ENCODE measurements at places on chromosomes 7 and 10. TPM values are rescaled to one million over a fixed set of nuclear protein-coding genes. Genes with fewer than 3 reads are reported as not detected.

DNA sequence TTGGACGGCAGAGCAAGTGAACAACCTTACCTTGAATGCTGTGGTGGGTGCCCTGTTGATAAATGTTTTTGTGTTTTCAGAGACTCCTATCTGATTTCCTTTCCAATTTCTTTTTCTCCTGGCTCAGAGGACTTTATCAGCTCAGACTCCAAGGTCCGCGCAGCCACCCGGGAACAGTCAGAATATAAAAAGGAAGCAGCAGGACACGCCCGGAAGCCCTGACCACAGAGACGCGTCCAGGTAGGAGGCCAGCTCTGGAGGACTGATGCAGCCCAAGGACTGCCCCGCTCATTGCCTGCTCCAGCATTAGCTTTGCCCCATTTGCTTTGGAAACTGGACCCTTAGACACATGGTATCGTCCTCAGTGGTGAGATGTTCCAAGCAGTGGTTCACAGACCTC lies 61.3 kb downstream of the TACC2 start:
- H3K27ac ChIP-seq, result peak overlapping the region; percentile 58
- no peaks in the 10 kb centered on the region for H3K4me1 ChIP-seq
- DNase-seq, result no peak
- H3K36me3 ChIP-seq, result no peaks in the 10 kb centered on the region

DNA sequence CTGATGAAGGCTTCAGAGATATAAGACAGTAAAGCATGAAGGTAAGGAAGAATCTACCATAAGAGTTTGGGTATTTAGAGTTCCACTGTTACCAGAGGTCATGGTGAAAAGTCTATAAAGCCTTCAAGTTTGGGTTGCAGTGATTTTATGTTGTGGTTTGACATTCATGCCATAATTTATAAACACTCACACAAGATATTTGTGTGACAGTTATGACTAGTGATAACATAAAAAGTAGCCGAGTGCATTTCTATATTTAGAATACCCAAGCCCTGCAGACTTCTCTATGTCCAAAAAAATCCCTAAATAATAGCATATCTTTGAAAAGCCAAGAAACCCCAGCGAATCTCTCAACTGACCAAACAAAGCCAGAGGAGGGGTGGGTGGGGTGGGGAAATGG lies 229.9 kb downstream of the CXCL12 start:
- no peaks in the 10 kb centered on the region for H3K36me3 ChIP-seq
- H3K27ac ChIP-seq, result no peak overlapping the region
- H3K4me3 ChIP-seq, result no peak overlapping the region
- no peak for DNase-seq

DNA sequence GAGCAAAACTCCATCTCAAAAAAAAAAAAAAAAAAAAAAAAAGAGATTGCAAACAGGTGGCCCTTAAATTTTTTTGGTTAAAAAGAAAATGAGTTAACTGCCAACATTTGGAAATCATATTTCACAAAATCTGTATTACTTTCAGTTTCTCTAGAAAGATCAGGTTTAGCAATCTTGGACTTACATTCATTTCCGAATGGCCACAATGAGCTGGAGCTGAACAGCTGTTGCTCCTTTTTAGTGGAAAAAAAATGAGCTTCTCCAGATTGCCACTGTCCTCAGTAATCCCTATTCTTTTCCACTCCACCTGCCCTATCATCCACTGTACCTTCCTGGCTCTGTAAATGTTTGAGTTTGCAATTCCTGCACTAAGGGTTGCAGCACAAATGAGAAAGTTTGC lies 43.6 kb downstream of the RAB11FIP2 start:
- no peaks in the 10 kb centered on the region for H3K4me1 ChIP-seq
- no peaks in the 10 kb centered on the region for H3K36me3 ChIP-seq
- no peak overlapping the region for H3K27ac ChIP-seq
- no peaks in the 10 kb centered on the region for H3K27me3 ChIP-seq

DNA sequence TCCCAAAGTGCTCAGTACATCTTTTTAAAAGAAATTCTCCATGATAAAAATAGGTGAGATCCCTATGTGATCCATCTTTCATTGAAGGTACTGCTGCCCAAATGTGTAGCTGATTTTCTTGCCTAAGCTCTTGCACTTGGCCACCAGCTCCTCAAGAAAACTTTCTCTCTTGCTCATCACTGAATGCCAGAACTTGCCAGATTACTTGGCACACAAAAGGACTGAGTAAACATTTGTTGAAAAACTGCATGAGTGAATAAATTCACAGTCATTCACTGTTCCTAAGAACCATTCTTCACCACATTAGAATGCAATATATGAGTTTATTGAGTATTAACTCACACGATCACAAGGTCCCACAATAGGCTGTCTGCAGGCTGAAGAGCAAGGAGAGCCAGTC lies 99.9 kb downstream of the TRIL start:
- H3K4me1 ChIP-seq, result peaks cover 11% of the 10 kb centered on the region
- DNase-seq, result no peak
- no peak overlapping the region for H3K27ac ChIP-seq
- H3K27me3 ChIP-seq, result no peaks in the 10 kb centered on the region

The COL28A1 gene
- 3.5 TPM for polyA plus RNA-seq

DNA sequence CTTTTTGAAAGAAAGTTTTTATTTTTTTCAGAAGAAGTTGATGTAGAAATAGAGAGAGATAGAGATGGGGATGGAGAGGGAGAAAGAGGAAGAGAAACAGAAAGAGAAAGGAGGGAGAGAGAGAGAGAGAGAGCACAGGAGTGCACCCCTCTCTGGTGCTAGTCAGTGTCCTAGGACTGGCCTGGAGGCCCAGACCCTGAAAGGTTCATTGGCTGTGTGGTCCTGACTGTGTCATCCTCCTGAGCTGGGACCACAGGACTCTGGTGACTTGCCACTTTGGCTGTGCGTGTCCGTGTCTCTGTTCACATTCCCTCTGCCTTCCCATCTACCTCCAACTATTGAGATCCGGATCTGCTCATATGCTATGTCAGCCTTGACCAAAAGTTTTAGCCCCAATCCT lies 62.1 kb upstream of the SHH start:
- no peaks in the 10 kb centered on the region for H3K27me3 ChIP-seq

DNA sequence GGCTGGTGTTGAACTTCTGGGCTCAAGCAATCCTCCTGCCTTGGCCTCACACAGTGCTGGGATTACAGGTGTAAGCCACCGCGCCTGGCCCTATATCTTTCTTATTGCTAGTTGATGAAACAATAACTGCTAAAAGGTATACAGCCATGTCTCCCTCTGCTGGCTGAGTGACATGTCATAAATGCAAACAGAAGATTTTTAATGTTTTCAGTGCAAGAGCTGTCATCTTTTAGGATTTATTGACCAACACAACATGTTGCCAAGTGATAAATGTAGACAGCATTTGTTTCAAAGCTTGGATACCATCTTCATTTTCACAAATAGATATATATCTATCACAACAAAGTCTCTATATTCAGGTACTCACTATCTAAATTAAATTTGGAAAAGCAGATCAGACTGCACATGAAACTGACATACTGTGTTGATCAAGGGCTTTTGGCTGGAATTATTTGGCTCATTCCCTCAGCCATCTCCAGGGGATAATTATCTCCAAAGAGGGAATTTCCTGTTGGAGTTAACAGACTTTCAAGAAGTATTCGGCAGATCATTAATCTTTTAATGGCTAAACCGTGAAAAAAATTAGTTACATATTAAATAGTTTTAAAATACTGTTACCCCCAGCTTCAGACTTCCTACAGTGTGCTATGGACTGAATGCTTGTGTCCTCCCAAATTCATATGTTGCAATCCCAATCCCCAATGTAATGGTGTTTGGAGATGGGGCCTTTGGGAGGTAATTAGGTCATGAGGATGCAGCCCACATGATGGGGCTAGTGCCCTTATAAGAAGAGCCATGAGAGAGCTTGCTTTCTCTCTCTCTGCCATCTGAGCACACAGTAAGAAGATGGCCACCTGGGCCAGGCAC lies 41.3 kb upstream of the SRPK2 start:
- no peaks in the 10 kb centered on the region for H3K27me3 ChIP-seq
- no peaks in the 10 kb centered on the region for H3K36me3 ChIP-seq
- H3K27ac ChIP-seq, result no peak overlapping the region
- H3K4me3 ChIP-seq, result no peak overlapping the region
- H3K4me1 ChIP-seq, result no peaks in the 10 kb centered on the region

The GALNT17 gene
- polyA plus RNA-seq, result 1.8 TPM

- no peaks in the 10 kb centered on the region for H3K36me3 ChIP-seq
- DNase-seq, result no peak
- no peaks in the 10 kb centered on the region for H3K4me1 ChIP-seq
- H3K4me3 ChIP-seq, result no peak overlapping the region
These were observed 2.3 kb upstream of the HOXA13 start for GRCh38 chr7:27202018-27202861.

DNA sequence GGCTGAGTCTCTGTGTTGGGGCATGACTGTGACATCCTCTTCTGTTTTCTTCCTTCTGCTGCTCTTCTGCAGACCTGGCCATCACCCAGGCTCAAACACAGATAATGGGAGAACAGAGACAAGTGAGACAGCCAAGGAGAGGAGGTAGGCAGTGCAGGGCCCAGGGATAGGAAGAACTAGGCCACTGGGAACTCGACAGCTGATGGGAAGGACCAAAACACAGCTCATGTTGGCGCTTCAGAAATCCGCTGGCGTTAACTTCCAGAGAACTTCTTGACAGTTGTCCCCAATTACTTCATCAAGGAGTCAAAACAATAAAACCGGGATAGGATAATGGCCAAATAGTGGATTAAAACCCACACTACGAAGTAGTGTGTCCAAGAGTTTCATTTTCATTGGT lies 97.0 kb upstream of the PALS2 start:
- no peaks in the 10 kb centered on the region for H3K27me3 ChIP-seq
- no peaks in the 10 kb centered on the region for H3K36me3 ChIP-seq
- H3K27ac ChIP-seq, result no peak overlapping the region
- no peak for DNase-seq

The C1QL3 gene
- polyA plus RNA-seq, result not detected

The FZD8 gene
- 0.92 TPM for polyA plus RNA-seq

The CHN2 gene
- polyA plus RNA-seq, result 21.0 TPM

The BRAT1 gene
- polyA plus RNA-seq, result 11.3 TPM

- no peak overlapping the region for H3K4me3 ChIP-seq
- peak overlapping the region; percentile 39 for H3K27ac ChIP-seq
- H3K27me3 ChIP-seq, result no peaks in the 10 kb centered on the region
- no peaks in the 10 kb centered on the region for H3K4me1 ChIP-seq
These were observed 50.2 kb upstream of the PODXL start for GRCh38 chr7:131606346-131607290.

DNA sequence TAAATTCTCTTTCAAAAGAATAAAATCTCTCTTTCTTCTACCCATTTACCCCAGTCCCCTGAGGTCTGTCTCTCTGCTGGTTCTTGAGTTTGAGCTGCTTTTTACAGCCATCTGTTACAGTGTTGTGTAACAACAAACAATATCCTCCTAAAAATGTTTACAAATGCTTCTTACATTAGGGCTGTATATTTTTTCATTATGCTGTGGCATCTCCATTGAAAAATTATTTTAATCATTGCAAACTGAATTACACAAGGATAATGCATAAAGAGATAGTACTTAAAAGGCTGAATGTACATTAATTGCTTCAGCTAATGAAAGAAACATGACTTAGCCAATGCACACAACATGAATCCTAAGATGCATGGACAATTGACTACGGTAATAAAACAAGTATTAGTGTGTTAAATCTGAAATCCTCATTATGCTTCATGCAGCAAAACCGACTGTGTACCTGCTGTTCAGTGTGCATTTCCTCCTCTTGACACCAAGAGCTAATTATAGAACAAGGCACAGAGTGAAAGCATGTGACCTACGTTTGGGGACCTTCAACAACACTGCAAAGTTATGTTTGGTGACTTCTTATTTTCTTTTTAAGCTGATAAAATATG lies 181.7 kb upstream of the RHOBTB1 start:
- H3K36me3 ChIP-seq, result no peaks in the 10 kb centered on the region
- no peak for DNase-seq
- H3K4me1 ChIP-seq, result no peaks in the 10 kb centered on the region
- H3K27me3 ChIP-seq, result no peaks in the 10 kb centered on the region
- H3K27ac ChIP-seq, result no peak overlapping the region
